ENCODE measurements at places on chromosomes 3 and 15. TPM values are rescaled to one million over a fixed set of nuclear protein-coding genes. Genes with fewer than 3 reads are reported as not detected.

GABPB1 gene
- total RNA-seq: 11.5 TPM

SST gene
- not detected for total RNA-seq

HYAL1 gene
- total RNA-seq: 38.1 TPM

FAM107A gene
- total RNA-seq: 80.7 TPM

DAZL gene
- total RNA-seq: not detected

NPRL2 gene
- 12.5 TPM for total RNA-seq

PARP6 gene
- 44.1 TPM for total RNA-seq

GRCh38 chr3:77038468-77038929 lies 1.4 kb upstream of the ROBO2 start:
- H3K4me3 ChIP-seq: peak overlapping the region; percentile 54
- H3K4me1 ChIP-seq: no peaks in the 10 kb centered on the region
- H3K27ac ChIP-seq: no peak overlapping the region
- no peaks in the 10 kb centered on the region for H3K36me3 ChIP-seq
- DNase-seq: peak; percentile 77

DNA sequence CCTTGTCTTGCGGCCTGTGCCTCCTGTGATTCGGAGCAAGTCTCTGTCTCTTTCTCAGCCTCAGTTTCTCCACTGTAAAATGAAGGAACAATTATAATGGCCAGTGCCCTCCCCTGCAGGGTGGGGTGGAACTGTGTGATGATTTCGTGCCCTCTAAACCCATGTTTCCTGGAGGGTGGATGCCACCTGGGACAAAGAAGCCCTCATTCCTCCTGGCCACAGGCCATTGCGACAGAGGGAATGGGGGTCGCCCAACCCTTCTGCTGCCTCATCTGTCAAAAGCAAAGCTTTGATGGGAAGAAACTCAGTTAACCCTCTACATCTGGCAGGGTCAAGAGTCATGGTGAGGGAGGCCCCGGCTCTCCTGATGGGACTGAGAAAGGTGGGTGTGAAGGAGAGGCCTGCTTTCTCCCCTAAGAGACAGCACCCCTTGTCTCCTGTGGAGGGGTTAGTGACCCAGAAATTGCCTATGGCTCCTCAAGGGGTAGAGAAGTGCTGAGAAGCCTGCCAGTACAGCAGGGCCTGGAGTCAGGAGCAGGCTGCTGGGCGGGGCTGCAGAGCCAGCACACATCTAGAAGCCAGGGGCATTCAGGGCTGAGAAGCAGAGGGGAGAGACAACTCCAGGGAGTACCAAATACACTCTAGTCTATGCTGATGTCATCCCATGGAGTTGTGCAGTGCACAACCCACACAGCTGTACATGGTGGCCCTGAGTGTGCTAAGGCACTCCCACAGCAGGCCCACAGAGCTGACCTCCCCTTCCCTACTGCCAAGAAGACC lies 61.0 kb downstream of the PLXNA1 start:
- no peak for DNase-seq
- no peaks in the 10 kb centered on the region for H3K4me1 ChIP-seq
- no peaks in the 10 kb centered on the region for H3K36me3 ChIP-seq
- no peaks in the 10 kb centered on the region for H3K27me3 ChIP-seq
- no peak overlapping the region for H3K4me3 ChIP-seq

DNA sequence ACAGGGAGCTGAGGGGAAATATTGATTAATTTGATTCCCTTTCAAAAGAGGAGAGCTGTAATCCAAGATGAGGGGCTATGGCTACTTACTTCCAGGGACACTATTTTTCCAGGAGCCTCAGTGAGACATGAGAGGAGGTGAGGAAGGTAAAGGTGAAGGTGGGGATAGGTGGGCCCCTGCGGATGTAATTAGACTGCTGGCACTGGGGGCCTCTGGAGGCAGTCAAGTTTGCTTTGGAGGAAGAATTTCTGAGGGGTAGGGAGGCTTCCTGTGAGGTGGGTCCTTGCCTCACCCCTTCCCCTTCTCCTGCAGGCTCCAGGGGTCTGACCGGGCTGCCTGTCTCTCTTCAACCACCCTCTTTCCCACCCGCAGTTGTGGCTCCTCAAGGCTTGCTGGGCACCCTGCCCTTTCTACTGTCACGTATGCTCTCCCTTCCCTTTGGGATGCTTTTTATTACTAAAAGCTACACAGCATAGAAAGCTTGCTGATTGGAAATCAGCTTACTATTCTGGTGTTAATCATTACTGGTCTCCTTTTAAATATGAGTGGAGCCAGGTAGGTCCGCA lies 22.5 kb downstream of the GASK1A start:
- H3K4me3 ChIP-seq: no peak overlapping the region
- H3K36me3 ChIP-seq: no peaks in the 10 kb centered on the region
- H3K4me1 ChIP-seq: peaks cover 39% of the 10 kb centered on the region

GRCh38 chr3:190485830-190486532 lies 27.9 kb upstream of the IL1RAP start:
- no peaks in the 10 kb centered on the region for H3K4me1 ChIP-seq
- no peaks in the 10 kb centered on the region for H3K36me3 ChIP-seq
- H3K27ac ChIP-seq: peak overlapping the region; percentile 30
- DNase-seq: no peak

DNA sequence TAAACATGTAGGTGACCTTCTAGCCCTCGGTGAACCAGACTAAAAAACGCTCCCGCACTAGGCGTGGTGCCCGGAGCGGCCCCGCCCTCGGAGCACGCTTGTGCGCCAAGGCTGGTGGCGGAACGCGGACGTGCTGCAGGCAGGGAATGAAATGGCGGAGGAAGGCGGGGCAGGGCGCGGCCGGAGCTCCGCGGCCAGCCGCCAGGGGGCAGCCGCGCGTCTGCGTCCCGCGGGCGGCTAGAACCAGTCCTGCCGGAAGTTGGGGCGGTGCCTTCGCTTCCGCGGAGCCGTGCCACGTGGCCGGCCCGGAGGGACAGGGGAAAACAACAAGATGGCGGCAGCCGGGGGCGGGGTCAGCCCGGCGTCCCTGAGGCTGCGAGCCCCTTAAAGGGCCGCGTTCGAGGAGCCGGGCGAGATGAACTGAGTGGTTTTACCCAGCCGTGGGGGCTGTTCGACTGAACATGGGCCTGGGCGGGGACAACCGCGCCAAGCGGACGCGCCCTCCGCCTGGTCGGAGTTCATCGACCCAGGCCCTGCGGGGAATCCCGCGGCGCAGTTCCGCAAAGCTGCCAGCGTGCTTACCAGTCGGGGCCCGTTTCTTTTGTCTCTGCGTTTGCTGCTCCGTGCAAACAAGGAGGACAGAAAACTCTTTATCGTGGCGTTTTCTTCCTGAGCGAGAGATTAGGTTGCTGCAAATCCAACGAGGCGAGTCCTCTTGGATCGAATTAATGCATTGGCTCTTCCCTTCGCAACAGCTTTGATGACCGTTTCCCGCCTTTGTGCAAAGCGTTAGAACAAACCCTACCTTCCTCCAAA lies 90.9 kb upstream of the CHD2 start:
- H3K27ac ChIP-seq: peak overlapping the region; percentile 95
- peak overlapping the region; percentile 57 for H3K4me3 ChIP-seq
- DNase-seq: peak; percentile 99
- H3K27me3 ChIP-seq: no peaks in the 10 kb centered on the region
- H3K36me3 ChIP-seq: no peaks in the 10 kb centered on the region

DNA sequence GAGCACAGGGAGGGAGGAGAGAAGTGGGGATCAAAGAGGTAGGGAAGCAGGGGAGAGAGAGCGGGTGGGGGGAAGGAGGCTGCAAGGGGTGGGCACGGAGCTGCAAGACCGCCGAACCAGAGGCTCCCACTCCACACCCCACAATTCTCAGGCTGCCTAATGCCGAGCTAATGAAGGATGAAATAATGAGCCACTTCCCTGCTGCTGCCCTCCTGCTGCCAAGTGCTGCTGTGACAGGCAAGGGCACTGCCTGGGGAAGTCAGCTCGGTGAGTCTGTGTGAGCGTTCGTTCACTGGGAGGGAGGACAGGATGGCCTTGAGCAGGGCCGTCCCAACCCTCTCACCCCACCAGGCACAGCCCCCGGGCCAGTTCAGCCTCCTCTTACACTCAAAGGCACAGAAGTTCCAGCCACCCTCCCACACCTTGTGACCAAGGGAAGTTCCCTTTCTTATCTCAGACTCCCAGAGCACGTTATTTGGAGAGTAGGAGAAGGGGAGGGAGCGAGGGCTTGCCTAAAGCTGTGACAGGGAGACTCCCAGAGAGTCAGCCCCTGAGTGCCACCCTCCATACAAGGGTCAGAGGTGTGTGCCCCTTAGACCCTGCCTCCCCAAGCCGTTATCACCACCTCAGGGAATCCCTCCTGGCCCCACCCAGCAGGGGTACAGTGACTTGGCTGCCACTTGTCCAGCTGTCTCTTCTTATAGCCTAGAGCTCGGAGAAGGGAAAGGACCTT lies 12.4 kb downstream of the GLYCTK start:
- H3K27ac ChIP-seq: peak overlapping the region; percentile 70
- H3K4me1 ChIP-seq: peaks cover 28% of the 10 kb centered on the region
- no peaks in the 10 kb centered on the region for H3K36me3 ChIP-seq
- H3K4me3 ChIP-seq: no peak overlapping the region
- DNase-seq: no peak

GRCh38 chr3:185353225-185353624 lies 9.7 kb upstream of the MAP3K13 start:
- no peak overlapping the region for H3K4me3 ChIP-seq
- no peaks in the 10 kb centered on the region for H3K36me3 ChIP-seq
- H3K27me3 ChIP-seq: no peaks in the 10 kb centered on the region

DNA sequence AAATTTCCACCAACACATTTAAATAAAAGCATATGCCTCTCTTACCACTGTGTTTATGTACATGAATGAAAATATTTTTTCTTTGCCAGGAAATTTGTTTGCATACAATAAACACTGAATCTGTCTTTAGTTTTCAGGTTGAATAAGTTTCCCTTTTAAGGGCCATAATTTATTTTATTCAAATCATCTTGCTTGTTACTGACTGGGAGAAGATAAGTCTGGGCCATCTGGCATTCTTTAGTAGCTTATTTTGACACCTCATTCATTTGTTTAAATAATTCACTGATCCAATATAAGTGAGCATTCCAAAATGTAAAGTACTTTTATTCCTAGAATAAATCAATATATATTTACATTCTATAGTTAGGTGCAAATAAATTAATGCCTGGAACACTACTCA lies 1001.3 kb downstream of the PLOD2 start:
- H3K36me3 ChIP-seq: no peaks in the 10 kb centered on the region
- no peaks in the 10 kb centered on the region for H3K4me1 ChIP-seq
- H3K27ac ChIP-seq: no peak overlapping the region
- H3K27me3 ChIP-seq: no peaks in the 10 kb centered on the region

DNA sequence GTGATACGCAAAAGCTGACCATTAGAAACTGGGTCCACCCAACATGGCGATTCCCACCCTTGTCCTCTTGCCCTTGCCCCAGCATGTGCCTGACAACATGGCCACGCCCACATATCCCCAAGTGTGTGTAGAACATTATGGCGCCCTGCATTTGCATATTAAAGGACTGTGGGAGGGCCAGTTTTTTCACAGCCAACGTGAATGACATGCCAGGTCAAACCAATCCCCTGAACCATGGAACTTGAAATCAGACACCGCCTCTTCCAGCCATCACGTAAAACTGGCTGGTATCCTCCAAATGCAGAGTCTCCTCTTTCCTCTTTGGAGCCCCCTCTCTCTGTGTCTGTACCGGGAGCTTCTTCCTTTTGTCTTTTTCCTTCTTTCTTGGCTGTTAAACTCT lies 156.7 kb upstream of the EPHA6 start:
- H3K27me3 ChIP-seq: no peaks in the 10 kb centered on the region
- H3K4me3 ChIP-seq: no peak overlapping the region
- no peaks in the 10 kb centered on the region for H3K36me3 ChIP-seq
- no peaks in the 10 kb centered on the region for H3K4me1 ChIP-seq
- DNase-seq: no peak
- H3K27ac ChIP-seq: no peak overlapping the region

DNA sequence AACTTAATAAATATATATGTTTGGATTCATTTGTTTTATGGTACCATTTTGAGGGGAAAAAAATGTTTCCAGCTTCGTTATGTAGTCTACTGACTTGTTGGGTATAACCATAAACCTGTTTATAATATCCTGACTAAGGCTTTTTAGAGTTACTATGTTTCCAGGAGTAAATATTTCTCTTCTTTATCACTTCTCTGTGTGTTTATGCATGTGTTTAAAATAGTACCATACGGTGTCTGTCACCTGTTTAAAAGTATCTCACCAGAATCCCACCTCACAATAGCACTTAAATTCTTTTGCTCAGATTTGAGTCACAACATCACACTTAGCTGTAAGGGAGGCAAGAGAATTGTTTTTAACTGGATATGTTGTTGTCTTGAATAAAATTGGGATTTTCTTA lies 15.1 kb downstream of the LACTB start:
- H3K27me3 ChIP-seq: no peaks in the 10 kb centered on the region
- H3K4me3 ChIP-seq: no peak overlapping the region
- no peak overlapping the region for H3K27ac ChIP-seq
- H3K36me3 ChIP-seq: peaks cover 6% of the 10 kb centered on the region
